ENCODE measurements at places on chromosomes 5 and 9.

DNA sequence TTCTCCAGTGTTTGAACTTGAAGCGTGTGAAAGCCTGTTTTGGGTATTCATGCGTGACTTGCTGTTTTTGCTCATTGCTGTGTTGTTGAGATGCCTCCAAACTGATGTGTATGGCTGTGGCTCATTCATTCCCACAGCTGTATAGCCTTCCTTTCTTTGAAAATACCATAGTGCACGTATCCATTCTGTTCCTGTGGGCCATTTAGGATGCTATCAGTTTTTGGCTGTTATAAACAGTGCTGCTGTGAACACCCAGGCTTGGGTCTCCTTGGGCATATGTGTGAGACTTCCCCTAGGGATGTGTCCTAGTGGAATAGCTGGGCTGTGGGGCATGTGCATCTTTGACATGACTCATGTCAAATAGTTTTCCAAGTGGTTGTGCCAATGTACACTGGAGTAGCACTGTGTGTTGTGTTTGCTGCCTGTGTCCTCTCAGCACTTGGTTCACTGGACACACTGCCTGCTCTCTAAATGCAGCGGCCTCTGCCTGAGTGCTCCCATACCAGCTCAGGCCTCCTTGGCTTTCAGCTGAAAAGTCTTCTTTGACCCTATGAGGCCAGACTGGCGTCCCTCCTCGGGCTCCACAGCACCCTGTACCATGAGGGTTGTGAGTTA is 102.6 kb upstream of the TBC1D2 start:
- DNase-seq, result peak; percentile 43

DNA sequence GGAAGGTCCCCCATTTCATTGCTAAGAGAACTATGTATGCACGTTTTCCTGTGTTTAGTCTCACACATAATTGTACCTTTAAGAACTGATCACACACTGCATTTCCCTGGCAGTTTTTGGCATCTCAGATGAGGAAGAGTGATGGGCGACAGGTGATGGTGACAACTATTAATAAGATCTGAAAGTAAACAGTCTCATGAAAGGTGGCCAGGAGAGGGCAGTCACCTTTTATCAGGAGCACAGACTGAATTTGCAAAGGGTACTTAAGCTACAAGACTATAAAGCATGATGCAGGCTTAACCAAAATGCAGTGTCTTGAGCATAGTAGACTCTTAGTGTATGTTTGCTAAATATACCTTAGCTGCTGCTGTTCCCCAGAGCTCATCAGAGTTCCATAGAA is 91.5 kb downstream of the GHR start:
- DNase-seq, result no peak

- no peak for DNase-seq
Observed at GRCh38 chr5:60435808-60436207, 264.2 kb downstream of the DEPDC1B start.

DNA sequence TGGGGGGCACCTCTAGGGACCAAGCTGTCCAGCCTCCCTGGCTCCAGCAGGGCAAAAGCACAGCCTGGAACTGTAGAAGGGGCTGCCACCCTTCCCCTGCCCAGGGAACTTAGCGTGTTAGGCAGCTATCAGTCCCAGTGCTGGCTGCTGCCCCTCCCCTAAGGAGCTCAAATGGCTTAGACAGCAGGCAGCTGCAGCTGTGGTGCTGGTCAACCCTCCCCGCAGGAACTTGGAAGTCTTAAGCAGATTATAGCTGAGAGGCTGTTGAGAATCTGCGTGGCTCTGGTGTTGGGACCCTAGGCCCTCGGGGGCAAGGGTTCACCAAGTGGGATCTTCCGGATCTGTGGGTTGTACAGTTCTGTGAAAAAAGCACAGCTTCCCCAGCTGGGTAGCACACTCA is 536.5 kb upstream of the CDH10 start:
- no peak for DNase-seq

GRCh38 chr5:96794757-96795156 is 13.0 kb downstream of the ERAP1 start:
- DNase-seq, result no peak

DNA sequence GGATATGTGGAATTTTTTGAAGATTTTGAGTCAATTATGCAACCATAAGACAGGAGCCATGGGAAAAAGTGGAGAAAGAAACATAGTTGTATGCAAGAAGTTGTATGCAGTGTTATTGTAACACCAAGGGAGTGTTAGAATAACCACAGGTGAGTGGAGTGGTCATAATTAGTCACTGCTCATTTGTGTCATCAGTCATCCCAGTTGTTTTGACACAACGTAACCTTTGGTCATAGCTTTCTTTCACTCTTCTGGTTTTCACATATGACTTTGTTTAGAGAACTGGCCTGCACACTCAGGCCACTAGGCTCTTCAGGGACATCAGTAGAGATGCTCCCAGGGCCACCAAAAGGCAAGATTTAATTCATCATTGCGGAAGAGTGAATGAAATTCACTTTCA is 158.7 kb upstream of the HMHB1 start:
- no peak for DNase-seq

GRCh38 chr9:7332780-7333179 is 466.8 kb downstream of the DMAC1 start:
- no peak for DNase-seq

GRCh38 chr9:106890608-106891007 is 27.6 kb downstream of the ZNF462 start:
- DNase-seq, result peak; percentile 50

DNA sequence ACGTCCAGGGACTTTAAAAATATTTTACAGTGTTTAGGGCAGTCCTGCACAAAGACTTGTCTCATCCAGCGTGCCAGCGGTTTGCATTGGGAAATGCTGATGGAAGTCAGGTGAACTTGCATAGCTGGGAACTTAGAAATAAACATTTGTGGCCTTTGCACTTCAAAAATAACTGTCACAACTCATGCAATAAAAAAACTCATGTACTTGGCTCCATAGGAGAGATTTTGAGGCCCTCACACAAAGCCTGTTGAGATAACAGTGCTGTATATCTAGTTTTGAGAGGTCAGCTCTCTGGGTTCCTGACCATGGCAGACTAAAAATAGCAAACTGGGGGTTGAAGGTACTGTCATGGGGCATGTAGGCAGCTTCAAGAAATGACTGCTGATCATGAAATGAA is 5.5 kb downstream of the COMMD10 start:
- peak; percentile 10 for DNase-seq

GRCh38 chr5:143139585-143139984 is 263.9 kb downstream of the NR3C1 start:
- DNase-seq, result no peak

DNA sequence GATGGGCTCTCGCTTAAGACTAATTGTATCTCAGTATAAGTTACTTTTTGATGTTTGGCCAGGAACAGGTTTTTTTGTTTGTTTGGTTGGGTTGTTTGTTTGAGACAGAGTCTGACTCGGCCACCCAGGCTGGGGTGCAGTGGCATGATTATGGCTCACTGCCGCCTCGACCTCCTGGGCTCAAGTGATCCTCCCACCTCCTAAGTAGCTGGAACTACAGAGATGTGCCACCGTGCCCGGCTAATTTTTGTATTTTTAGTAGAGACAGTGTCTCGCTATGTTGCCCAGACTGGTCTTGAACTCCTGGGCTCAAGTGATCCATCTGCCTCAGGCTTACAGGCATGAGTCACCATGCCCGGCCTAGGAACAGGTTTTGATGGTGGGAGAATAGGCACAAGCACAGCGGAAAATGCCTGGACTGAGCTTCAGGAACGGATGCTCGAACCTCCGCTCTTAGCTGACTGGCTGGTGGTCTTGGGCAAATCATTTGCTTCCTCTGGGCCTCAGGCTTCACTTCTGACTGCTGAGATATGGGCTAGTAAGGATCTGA is 11.4 kb upstream of the SYNPO start:
- no peak for DNase-seq

- peak; percentile 53 for DNase-seq
Observed at GRCh38 chr9:37555786-37556185, 20.4 kb downstream of the FBXO10 start.

DNA sequence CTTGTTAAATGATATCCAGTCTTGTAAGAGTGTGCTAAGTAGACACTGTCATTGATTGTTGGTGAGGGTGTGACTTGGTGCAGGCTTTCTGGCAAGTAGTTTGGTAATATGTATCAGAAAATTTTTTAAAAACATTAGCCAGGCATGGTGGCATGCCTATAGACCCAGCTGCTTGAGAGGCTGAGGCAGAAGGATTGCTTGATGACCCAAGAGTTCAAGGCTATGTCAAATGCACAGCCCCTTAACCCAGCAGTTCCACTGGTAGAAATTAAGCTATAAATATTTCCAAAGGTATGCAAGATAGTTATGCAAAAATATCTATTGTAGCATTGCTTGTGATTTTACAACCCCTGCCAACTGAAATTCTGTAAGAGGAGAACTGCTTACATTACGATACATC is 24.2 kb downstream of the ZBTB43 start:
- no peak for DNase-seq

- DNase-seq, result no peak
Observed at GRCh38 chr5:176726746-176727527, 79.7 kb downstream of the TSPAN17 start.

DNA sequence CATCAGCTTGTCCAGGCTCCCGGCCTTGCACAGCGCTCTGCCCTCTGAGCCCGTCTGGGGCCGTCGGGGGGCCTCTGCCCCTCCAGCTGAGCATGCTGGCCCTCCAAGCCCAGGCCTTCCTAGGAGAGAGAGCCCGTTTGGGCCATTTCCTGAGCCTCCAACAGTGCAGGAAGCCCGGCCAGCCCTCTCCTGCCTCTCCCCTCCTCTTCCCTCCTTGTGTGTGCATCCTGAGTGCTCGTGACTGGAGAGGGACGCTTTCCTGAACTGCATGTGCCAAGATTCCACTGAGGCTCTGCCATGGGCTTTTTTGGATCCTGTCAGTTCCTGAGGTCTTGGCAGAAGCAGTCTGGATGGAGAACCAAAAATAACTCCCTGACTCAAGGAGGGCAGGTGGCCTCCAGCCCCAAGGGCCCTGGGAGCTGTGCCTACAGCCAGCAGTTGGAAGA is 15.6 kb downstream of the OLFM1 start:
- DNase-seq, result no peak

- no peak for DNase-seq
Observed at GRCh38 chr5:77937015-77937908, 161.1 kb upstream of the TBCA start.

DNA sequence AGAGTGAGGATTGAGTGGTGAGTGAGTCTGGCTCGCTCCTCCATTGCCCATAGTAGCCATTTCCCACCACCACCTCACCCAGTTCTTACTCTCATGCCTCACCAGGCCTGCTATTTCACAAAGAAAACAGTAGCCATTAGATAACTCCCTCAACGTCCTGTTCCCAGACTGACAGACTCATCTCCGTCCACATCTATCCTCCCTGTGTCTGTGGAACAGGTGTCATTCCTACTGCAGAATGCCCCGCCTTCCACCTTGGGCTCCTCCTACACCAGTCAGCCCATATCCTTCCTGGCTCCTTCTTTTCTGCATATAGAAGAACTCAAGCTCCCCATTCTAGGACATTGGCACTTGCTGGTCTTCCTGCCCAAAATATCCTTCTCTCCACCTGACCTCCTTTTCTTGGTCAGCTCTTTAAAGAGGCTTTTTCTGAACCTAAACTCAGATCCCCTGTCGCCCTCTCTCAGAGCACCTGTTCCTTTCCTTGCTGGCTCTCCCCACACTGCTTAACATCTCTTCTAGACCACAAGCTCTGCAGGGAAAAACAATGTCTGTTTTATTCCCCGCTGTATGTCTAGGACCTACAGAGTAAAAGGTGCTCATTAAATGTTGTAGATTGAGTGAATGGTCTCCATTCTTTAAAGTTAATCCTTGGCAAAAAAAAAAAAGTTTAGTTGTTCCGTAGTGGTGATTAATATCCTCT is 3.2 kb downstream of the TNFAIP8 start:
- DNase-seq, result no peak

DNA sequence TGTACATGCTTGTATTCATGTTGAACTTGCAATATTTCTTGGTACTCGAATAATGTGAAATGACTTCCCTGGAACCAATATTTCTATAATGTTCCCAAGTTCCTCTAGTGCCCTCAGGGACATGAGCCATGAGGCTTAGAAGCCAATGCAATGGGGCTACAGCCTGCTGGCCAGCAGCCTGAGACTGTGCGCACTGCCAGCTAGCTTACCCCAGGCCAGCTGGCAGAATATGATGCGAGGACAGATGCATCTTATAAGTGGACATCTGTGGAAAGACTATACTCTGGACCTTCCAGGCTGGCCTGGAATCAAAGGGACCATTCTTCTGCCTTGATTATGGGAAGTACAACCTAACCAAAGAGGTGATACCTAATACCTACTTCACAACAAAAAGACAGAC is 1862.0 kb upstream of the ACO1 start:
- DNase-seq, result no peak

GRCh38 chr9:1918622-1919021 is 96.5 kb upstream of the SMARCA2 start:
- no peak for DNase-seq

GRCh38 chr9:94813379-94813778 is 86.9 kb downstream of the AOPEP start:
- DNase-seq, result no peak

DNA sequence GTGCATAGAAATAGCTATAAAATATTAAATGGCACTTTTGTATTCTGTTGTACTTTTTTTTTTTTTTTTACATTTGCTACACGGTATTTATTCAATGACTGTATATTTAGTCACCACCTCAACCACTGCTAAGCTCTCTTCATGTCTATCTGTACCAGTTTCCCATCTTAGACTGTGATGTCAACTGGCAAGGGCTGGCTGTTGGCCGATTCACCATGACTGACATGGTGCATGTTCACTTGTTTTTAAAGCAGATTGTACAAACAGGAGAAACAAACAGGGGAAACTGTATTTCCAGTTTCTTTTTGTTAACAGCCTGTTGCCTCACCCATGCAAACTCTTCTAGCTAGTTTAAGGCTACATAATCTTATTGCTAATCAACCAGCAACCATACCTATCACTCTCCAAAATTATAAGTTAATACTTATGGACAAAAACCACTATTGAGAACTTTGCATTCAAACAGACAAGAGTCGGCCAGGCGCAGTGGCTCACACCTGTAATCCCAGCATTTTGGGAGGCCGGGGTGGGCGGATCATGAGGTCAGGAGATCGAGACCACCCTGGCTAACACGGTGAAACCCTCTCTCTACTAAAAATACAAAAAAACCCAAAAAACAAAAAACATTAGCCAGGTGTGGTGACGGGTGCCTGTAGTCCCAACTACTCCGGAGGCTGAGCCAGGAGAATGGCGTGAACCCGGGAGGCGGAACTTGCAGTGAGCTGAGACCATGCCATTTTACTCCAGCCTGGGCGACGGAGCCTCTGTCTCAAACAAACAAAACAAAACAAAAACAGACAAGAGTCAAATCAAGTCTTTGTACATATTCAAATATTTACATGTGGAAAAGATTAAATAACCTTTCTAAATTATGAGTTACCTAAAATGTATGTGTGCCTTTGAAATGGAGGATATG is 13.2 kb downstream of the ZFAND5 start:
- DNase-seq, result peak; percentile 39

- DNase-seq, result no peak
Observed at GRCh38 chr9:126222835-126223431, 103.7 kb upstream of the MVB12B start.

GRCh38 chr9:129176701-129177442 is 1.2 kb downstream of the IER5L start:
- DNase-seq, result peak; percentile 80

- DNase-seq, result no peak
Observed at GRCh38 chr9:97975376-97975775, 7.8 kb upstream of the ANP32B start.

- DNase-seq, result no peak
Observed at GRCh38 chr9:109538346-109538745, 40.2 kb upstream of the PTPN3 start.

GRCh38 chr5:113219695-113220094 is 215.1 kb downstream of the TSSK1B start:
- no peak for DNase-seq

- peak; percentile 33 for DNase-seq
Observed at GRCh38 chr9:129278391-129279237, 100.6 kb upstream of the IER5L start.

Data from choroid plexus epithelial cell (primary cell).